ENCODE measurements at places on chromosomes 7 and 10. TPM values are rescaled to one million over a fixed set of nuclear protein-coding genes. Genes with fewer than 3 reads are reported as not detected.

CUX1 gene
- polyA plus RNA-seq: 10.3 TPM

PPP1R17 gene
- polyA plus RNA-seq: not detected

WDR86 gene
- 1.2 TPM for polyA plus RNA-seq

MINDY4 gene
- polyA plus RNA-seq: 0.84 TPM

PTEN gene
- 37.7 TPM for polyA plus RNA-seq

AGMO gene
- polyA plus RNA-seq: not detected
